Activated CD4-positive, alpha-beta T cell treated with anti-CD3 and anti-CD28 coated beads for 36 hours (primary cell): ENCODE measurements at places on chromosomes 5 and 9. TPM values are rescaled to one million over a fixed set of nuclear protein-coding genes. Genes with fewer than 3 reads are reported as not detected.

DNA sequence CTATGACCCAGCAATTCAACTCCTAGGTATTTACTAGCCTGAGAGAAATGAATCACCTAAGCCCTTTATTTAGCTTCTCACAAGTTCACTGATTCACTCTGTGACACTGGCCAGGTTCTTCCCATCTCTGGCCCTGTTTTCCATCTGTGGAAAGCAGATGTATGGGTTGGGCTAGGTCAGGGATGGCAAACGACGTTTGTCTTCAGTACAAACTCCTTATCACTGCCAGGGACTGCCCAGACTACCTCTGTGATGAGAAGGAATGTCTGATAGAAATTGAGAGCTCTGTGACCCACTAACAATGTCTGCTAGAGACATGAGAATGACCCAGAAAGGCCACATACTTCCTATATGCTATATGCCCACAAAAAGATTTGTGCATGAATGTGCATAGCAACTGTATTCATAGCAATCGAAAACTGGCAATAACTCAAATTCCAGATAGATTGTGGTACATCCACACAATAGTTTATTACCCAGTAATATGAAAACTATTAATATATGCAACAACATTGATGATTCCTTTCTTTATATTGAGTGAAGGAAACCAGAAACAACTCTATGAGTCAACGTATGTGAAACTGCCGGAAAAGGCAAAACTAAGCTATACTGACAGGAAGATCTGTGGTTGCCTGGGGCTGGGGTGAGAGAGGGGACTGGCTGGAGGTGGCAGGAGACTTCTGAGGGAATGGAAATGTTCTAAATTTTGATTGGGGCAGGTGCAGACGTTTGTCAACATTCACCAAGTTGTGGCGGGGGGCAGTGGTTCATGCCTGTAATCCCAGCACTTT is 32.0 kb upstream of the ADAM19 start:
- peak; percentile 82 for DNase-seq

- no peak for DNase-seq
Observed at GRCh38 chr5:131773805-131774204, 23.0 kb downstream of the FNIP1 start.

DNA sequence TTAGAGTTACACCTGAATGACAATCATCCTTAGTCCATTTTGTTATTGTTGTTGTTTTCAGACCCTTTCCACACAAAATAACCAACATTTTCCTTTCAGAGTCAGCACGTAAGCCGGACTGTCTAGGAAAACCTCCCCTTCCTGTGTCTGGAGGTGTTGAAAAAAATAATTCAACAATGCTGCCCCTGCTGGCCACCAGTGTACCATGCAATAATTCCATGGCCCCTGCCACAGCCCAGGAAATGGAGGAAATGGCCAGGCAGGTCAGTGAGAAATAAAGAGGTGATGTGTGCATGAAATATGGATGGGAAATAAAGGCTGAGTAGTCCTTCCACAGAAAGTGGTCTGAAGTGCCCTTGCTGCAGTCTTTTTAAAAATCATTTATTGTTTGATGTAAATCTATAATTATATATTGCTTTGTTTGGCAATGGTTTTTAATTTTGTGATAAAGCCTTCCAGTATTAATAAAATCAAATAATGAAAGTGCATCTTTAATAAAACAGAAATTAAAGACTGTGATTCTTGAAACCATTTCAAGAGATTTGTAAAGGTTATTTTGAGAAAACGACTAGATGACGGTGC is 152.8 kb upstream of the PAPPA start:
- peak; percentile 19 for DNase-seq

GRCh38 chr9:68683433-68683832 is 21.6 kb upstream of the PIP5K1B start:
- DNase-seq = no peak

- no peak for DNase-seq
Observed at GRCh38 chr9:7489036-7489435, 310.5 kb downstream of the DMAC1 start.

GRCh38 chr5:66908230-66908629 is 288.4 kb downstream of the CD180 start:
- DNase-seq = no peak

- no peak for DNase-seq
Observed at GRCh38 chr5:132375957-132376356, 6.4 kb downstream of the SLC22A5 start.

DNA sequence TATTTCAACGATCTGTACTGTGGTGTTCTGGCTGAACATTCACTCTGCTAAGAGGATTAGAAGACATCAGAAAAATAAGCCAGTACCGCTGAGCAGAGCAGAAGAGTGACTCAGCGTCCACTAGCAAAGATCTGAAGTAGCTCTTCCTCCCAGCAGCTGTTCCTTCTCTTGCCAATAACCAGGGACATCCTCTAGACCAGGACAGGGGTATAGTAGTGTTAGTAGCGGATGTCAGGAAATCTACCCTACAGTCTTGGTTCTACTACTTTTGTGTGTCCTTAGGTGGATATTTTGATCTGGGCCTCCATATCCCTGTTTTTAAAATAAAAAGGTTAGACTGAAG is 103.6 kb downstream of the TSSK1B start:
- DNase-seq = no peak

DNA sequence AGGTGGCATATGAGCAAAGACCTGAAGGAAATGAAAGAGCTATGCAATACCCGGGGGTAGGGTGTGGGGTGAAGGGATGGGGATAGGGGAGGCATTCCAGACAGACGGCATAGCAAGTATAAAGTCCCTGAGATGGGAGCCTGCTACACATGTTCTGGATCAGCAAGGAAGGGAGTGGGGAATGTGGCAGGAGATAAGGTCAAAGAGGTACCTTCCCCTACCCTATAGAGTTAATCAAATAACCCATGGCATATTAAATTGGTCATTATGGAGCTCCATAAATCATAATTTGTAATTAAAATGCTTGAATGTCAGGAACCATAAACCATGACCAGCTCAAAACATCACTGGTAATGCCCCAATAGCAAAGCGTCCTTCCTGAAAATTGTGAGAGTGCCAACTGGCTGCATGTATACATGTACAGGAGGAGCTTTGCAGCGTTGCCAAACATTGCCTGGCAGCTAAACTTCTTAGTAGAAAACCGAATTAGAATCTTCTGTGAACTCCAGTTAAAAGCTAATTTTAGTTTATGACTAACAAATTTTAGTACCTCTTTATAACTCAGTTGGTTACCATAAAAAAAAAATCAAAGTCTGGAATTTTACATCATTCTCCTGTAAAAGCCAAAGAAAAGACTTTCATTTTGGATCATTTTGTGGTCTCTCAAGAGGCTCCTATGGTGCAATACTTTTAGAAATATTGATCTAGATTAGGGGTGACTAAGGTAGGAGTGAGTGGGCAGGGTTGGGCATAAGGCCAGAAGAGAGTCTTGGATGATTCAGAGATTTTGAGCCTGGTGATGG is 4.7 kb downstream of the DNAI1 start:
- peak; percentile 86 for DNase-seq

- peak; percentile 80 for DNase-seq
Observed at GRCh38 chr5:111735583-111736270, 21.3 kb downstream of the NREP start.

GRCh38 chr9:110753731-110754231 is 85.2 kb downstream of the MUSK start:
- DNase-seq = no peak

DNA sequence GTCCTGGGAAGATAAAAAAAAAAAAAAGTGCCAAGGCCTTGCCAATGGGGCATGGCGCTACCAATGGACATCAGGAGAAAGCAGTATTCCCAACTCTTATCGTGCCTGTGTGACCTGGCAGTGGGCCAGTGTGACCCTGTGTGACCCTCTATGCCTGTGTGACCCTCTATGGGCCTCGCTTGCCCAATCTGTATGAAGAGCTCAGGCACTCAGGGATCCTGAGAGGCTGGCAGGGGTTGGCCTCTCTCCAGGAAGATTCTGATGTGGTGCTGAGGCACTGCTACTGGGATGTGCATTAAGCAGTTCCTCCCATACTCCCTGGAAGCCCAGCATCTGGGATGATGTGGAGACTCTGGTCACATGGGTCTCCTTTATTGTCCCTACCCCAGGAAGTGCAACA is 179.2 kb downstream of the MACROH2A1 start:
- no peak for DNase-seq

DNA sequence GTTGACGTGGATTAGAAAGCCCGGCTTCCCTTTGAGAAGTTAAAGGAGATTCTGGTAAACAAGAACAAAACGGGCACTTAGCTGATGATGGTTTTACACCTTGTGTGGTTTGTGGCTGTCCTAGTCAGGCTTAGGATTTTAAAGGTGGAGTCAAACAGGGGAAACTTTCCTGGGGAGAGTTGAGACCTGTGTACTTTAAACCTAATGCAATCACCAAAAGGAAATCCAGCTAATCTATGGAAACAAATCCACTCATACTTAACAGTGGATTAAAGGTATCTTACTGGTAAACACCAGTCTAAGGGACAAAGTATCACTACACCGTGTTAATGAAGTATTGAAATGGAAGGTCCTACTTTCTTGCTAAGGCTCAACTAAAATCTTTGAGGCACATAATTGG is 150.3 kb upstream of the PCA3 start:
- no peak for DNase-seq

- peak; percentile 35 for DNase-seq
Observed at GRCh38 chr5:150671509-150672236, 10.6 kb downstream of the MYOZ3 start.

DNA sequence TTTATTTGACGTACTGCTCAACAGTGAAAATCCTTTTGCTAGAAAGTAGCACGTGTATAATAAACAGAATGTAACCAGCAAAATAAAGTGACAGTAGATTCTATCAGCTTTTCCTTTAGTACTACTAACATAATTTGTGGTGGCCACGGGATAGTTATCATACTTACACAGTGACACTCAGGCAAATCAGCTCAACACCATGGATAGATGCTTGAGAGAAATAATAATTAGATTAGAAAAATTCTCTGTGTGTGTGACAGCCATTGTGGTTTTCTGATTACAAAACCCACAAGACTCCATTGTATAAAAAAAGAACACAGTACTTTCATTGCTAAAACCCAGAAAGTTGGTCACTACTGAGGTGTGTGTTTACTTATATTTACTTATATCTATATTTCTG is 101.1 kb downstream of the MUSK start:
- DNase-seq = no peak

GRCh38 chr5:175576096-175576495 is 81.8 kb upstream of the HRH2 start:
- DNase-seq = no peak

DNA sequence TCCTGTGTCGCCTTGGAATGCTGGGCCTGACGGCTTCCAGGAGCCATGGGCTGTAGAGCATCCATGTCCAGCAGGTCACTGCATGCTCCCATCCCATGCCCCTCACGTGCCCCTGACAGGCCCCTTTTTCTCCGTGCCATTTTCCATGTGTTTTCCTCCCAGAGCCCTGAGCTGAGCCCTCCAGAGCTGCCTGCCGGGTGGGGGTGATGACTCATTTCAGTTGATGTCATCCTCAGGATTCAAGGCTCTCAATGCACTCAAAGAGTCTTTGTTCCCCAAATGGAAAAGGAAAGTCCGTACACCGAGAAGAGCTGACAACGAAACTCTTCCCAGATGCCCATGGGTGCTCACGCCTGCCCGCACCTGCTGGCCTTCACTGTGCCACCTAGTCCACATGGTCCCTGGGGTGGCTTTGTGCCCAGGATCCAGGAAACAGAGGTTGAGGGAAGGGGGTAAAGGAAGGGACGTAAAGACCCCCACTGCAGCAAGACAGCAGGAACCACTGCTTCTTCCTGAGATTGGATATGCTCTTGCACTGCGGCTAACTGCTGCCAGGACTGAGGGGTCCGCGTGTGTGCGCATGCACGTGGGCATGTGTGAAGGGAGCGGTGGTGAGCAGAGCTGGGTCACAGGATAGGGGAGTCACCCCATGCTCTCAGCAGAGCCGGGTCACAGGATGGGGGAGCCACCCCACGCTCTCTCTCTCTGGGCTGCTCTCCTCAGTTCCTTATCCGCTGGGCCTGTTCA is 27.6 kb downstream of the COL15A1 start:
- no peak for DNase-seq

- no peak for DNase-seq
Observed at GRCh38 chr5:116370886-116371285, 203.7 kb downstream of the SEMA6A start.

DNA sequence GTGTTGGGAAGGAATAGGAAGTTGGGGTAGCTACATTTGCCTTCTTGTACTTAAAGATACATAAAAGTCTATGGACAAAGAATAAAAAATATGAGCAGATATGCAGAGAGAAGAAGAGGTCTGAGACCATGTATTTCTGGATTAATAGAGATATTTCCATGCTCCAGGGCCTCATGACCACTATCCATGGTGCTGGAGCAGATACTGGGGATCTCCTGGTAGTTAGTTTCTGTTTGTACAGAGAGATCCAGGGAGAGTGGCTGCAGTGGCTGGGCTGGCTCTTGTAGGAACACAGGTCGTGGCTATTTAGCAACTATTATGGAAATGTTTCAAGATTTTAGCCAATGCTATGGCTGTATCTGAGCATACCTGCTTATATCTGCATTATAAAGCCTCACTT is 184.2 kb upstream of the TMEM161B start:
- no peak for DNase-seq

- DNase-seq = no peak
Observed at GRCh38 chr5:42930934-42931333, 109.2 kb downstream of the ANXA2R start.

- DNase-seq = peak; percentile 61
Observed at GRCh38 chr5:172420235-172420939, 33.9 kb downstream of the SH3PXD2B start.

- peak; percentile 56 for DNase-seq
Observed at GRCh38 chr5:78648359-78649210, at the start of gene LHFPL2. Gene LHFPL2 (minus strand): TSS chr5:78648772. CDS start chr5:78510213, 138,559 bp downstream.

Gene PTBP3
- 176 TPM for total RNA-seq

Gene PTGER4
- total RNA-seq = 91.2 TPM

Gene CDO1
- 0.55 TPM for total RNA-seq

Gene ACTL7A
- not detected for total RNA-seq

Gene RASEF
- not detected for total RNA-seq

Gene CDH6
- not detected for total RNA-seq

Gene SLC36A3
- total RNA-seq = not detected

Gene RNF208
- total RNA-seq = 8.9 TPM

Gene SYK
- total RNA-seq = 0.11 TPM

Gene ZNF879
- total RNA-seq = 2.1 TPM

Gene OLFML2A
- total RNA-seq = not detected

Gene CCDC152
- 13.2 TPM for total RNA-seq
